ENCODE measurements at places on chromosomes 13 and 19.

DNA sequence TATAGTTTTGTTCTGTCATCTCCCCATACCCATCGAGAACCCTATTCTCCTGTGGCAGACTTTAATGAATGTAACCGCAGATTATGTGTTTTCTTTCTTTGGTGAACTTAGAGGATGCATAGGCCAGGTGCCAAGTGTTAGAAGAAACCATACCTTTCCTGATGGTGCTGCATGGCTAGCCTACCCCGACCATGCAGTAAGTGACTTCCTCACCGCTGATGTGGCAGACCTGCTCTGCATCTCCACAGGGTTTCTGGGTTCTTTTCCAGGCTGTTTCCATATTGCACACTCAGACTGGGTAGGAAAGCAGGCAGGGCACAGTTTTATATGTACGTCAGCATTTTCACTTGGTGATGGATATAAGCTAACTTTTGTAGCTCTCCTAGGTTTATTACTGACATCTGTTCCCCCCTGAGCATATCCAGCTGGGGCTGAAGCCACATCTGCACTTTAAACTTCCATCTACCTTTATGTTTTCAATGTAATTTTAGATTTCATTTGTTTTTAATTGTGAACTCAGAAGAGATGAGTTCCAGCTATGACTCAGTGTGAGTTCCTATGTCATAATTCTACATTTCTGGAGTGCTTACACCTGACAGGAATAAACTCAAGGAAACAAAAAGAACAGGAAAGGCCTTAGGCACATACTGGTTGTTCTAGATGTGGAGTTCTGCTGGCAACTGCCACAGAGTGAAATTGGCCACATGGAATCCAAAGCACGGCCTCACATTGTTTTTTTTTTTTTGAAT is 42.3 kb downstream of the LRCH1 start:
- peak; percentile 80 for DNase-seq

- peak; percentile 77 for DNase-seq
Observed at GRCh38 chr19:17680230-17680722, 7.9 kb downstream of the UNC13A start.

DNA sequence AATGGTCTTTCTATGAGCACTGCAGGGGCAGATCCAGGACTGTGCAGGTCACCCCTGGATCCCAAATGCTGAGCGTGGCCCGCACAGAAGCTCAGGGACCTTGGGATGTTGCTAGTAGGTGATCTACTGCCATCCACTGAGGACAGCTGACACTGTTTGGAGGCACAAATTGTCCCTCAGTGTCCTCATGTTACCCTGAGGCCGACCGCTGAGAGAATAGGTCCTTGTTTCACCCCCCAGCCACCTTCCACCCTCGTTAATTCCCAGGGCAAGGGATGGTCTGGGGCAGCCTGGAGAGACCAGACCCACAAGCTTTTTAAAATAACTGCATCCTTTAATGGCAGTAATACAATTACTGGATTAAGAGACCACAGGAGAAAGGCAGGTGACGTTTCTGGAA is 15.4 kb upstream of the TMEM160 start:
- no peak for DNase-seq

- DNase-seq = no peak
Observed at GRCh38 chr19:34555447-34555846, 73.9 kb downstream of the WTIP start.

DNA sequence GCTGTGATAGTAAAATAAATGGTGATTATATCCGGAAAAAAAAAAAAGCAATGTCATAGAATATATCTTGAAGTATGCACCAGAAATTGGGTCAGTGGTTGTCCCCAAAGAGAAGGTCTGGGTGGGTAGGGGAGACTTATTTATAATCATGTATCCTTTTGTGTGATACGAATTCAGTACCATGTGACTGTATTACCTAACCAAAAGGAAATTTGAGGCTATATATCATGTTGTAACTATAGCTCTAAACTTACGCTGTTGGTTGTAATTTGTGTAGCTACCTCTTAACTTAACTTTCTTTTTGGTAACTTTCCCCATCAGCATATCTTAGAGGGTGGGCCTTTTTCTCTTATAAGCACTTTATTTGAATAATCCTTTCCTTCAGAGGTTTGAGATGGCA is 25.2 kb upstream of the KCTD4 start:
- no peak for DNase-seq

DNA sequence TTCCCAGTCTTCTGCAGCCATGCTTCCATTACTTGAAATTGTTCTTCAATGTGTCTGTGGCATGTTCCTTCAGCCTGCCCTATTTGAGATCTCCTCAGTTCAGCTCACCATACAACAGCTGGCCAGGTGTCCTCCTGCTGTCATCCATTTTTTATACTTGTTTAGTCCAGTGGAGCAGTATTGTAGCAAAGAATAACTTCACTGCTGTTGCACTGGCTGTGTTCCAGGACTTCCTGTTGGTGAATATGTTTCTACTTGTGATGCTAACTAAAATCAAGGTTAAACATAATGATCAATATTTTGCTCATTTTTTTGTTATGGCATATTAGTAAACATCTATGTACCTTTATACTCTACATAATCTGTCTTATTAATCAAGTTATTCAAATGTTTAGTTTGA is 1394.1 kb downstream of the PCDH9 start:
- DNase-seq = no peak

Data from B cell (primary cell).